ENCODE measurements at places on chromosomes 2 and 18. TPM values are rescaled to one million over a fixed set of nuclear protein-coding genes. Genes with fewer than 3 reads are reported as not detected.

GRCh38 chr18:3703732-3704176 is 253.8 kb downstream of the TGIF1 start:
- peaks cover 3% of the 10 kb centered on the region for H3K4me1 ChIP-seq
- H3K4me3 ChIP-seq, result no peak overlapping the region
- no peaks in the 10 kb centered on the region for H3K27me3 ChIP-seq
- peak; percentile 83 for DNase-seq
- no peak overlapping the region for H3K27ac ChIP-seq

DNA sequence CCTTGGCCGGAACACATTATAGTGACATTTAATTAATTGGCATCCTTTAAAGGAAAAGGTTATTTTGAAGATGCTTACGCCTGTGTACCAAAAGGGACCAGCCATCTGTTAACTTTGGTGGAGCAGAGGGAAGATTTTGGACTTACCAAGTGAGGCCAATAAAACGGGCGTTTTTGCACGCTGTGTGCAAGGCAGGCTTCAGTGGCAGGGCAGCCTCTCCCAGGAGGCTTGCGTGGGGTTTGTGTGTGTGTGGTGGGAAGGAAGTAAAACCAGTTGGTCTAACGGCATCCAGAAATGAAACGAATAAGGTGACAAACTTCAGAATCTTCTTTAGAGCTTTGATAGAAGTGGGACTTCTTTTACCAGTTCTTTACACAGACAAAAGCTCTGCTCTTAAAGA is 191.7 kb downstream of the PRKCE start:
- H3K4me3 ChIP-seq, result no peak overlapping the region
- H3K27me3 ChIP-seq, result no peaks in the 10 kb centered on the region
- H3K27ac ChIP-seq, result no peak overlapping the region
- no peak for DNase-seq

DNA sequence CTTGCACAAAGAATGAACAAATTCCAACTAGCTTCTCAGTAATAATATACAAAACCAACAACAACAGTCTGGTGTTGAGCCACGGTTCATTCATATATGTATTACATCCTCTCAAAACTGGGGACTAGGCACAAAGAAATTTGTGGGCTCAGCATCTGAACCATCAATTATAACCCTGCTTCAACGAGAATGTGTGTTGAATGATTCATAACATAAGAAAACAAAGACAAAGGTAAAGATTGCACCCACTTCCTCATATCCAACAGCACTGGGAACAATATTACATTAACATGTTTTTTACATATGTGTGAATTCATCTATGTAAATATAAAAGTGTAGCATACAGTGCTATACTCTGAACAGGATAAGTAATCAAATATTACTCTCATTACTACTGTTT is 144.8 kb downstream of the CDH2 start:
- H3K36me3 ChIP-seq, result no peaks in the 10 kb centered on the region
- no peak overlapping the region for H3K27ac ChIP-seq
- H3K27me3 ChIP-seq, result no peaks in the 10 kb centered on the region
- H3K4me1 ChIP-seq, result no peaks in the 10 kb centered on the region

DNA sequence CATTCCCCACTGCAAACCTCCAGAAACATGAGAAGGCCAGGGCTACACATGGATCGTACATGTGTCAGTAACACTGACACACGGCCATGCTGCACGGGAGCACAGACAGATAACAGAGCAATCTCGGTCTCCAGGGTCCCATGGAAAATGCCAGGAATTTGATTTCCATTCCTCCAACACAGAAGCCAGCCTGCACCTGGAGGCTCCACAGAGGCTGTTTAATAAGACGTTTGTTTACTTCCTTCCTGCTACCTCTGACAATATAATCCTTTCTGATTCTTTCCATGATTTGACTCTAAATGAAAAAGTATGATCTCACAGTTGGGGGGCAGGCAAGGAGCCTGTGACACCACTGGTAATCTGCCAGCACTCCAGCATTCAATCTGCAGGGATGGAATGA is 210.9 kb upstream of the DDX18 start:
- no peak overlapping the region for H3K4me3 ChIP-seq
- no peaks in the 10 kb centered on the region for H3K36me3 ChIP-seq
- H3K27ac ChIP-seq, result no peak overlapping the region
- no peaks in the 10 kb centered on the region for H3K4me1 ChIP-seq
- no peak for DNase-seq

The LHCGR gene
- not detected for polyA plus RNA-seq

DNA sequence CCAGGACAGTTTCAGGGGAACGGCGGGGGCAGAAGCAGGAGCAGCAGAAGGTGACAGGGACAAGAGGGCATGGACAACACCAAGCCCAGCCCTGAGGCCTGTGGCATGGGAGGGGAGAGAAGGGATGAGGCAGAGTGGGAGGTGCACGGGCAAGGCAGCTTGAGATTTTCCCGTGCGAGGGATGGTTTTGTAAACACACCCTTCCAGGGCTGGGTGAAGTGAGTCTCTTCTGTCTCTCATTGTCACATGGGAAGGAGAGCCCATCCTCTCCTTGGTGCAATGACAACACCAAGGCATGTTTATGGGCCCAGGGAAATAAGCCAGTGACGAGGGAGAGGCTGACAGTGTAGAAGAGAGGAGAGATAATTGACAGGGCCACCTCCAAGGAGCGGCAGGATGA is 69.6 kb upstream of the RIOK3 start:
- no peak overlapping the region for H3K27ac ChIP-seq
- H3K4me3 ChIP-seq, result no peak overlapping the region
- H3K4me1 ChIP-seq, result no peaks in the 10 kb centered on the region
- DNase-seq, result no peak
- peaks cover 17% of the 10 kb centered on the region for H3K36me3 ChIP-seq

- no peak overlapping the region for H3K4me3 ChIP-seq
- DNase-seq, result no peak
- no peaks in the 10 kb centered on the region for H3K27me3 ChIP-seq
- peaks cover 6% of the 10 kb centered on the region for H3K36me3 ChIP-seq
- H3K27ac ChIP-seq, result no peak overlapping the region
Observed at GRCh38 chr2:10654069-10654468, 35.7 kb downstream of the NOL10 start.

DNA sequence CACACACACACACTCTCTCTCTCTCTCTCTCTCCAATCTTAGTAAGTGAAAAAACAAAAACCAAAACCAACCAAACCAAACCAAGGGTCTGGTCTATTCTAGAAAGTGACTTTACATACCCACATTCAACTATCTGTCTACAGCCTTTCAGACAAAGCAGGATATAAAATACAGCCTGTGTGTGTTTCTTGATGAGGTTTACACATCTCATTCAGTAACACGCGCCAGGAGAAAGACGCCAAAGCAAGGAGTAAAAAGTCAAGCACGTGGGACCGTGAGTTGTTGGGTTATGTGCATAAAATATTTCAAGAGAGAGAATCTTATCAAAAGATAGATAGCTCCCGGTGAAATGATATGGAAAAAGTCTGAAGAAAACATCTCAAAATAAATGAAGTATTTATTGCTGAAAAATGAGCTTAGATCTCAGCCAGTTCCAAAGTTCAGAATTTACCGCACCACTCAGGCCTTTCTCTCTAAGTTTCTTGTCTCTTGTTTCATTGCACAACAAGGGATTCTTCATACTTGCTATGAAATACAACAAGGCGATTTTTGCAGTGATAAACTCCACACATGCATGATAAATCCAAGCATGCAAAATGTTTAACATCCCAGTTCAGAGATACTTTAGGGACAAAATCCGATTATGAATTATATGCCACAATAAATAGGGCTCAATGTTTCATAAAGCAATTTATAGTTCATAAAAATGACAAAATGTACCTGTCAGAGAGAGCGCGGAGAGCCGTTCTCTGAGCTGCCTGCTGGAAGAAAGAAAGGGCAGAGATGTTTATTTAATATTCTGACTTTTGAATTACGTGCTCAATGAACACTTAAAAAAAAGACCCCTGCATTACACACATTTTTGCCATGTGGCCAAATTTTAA is 159.3 kb upstream of the REV1 start:
- peak; percentile 29 for DNase-seq
- H3K27ac ChIP-seq, result no peak overlapping the region
- no peaks in the 10 kb centered on the region for H3K27me3 ChIP-seq
- no peaks in the 10 kb centered on the region for H3K4me1 ChIP-seq
- H3K36me3 ChIP-seq, result no peaks in the 10 kb centered on the region
- no peak overlapping the region for H3K4me3 ChIP-seq

DNA sequence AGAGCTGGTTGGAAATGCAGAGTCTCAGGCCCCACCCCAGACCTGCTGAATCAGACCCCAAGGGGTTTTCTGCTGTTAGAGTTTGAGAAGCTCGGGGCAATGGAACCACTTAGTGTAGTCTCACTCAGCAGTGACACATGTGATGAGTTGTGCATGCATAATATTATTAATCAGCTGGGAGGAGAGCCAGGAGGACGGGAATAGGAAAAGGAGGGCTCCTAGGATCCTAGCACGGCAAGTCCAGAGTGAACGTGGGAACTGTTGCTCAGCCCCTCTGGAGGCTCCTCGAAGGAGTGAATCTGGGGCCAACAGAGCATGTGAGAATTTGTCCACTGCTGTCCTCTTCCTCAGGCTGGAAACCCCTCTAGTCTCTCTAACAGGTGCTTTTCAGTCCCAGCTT is 87.1 kb downstream of the HS1BP3 start:
- H3K4me1 ChIP-seq, result no peaks in the 10 kb centered on the region
- no peaks in the 10 kb centered on the region for H3K36me3 ChIP-seq
- no peak for DNase-seq
- no peaks in the 10 kb centered on the region for H3K27me3 ChIP-seq
- H3K4me3 ChIP-seq, result no peak overlapping the region

GRCh38 chr2:65918760-65919187 is 486.4 kb upstream of the SPRED2 start:
- H3K27ac ChIP-seq, result no peak overlapping the region
- no peaks in the 10 kb centered on the region for H3K27me3 ChIP-seq
- DNase-seq, result no peak

DNA sequence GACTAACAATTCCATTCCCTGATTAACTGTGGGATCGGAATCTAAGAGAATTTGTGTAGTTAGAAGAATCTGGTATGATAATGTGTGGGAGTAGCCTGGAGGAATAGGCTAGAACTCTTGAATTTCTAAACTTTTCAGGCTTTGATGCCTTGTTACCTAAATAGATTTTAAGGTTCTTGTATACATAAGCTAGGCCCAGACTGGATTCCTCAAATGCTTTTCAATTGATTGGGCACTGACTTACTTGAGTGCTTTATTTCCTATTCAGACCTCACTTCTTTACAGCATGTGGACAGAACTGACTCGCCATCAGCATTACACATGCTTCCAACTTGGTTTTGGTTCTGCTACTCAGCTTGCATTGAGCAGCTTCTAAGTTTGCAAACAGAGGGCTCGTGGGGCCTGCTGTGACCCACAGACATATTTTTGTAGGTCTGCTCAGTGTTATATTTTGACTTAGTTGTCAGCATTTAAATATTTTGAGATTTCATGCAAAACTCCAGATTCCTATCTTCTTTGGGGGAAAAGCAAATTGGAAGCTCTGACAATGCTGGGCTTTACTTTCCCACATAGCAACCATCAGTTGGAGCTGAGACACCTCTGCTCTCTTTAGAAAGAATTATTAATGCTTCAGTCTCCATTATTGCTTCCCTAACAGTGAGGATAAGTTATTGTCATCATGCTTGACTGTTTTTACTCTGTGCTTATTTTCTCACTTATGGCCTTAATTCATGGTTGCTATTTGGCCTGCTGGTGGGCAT is 5.7 kb downstream of the PARD3B start:
- no peak overlapping the region for H3K4me3 ChIP-seq
- no peak for DNase-seq
- no peaks in the 10 kb centered on the region for H3K36me3 ChIP-seq

Data from small intestine (tissue), 16 donors.